ENCODE measurements at places on chromosomes 3 and 15.
A peak's percentile ranks its signal among the peaks of the same experiment; 100 is the strongest.

DNA sequence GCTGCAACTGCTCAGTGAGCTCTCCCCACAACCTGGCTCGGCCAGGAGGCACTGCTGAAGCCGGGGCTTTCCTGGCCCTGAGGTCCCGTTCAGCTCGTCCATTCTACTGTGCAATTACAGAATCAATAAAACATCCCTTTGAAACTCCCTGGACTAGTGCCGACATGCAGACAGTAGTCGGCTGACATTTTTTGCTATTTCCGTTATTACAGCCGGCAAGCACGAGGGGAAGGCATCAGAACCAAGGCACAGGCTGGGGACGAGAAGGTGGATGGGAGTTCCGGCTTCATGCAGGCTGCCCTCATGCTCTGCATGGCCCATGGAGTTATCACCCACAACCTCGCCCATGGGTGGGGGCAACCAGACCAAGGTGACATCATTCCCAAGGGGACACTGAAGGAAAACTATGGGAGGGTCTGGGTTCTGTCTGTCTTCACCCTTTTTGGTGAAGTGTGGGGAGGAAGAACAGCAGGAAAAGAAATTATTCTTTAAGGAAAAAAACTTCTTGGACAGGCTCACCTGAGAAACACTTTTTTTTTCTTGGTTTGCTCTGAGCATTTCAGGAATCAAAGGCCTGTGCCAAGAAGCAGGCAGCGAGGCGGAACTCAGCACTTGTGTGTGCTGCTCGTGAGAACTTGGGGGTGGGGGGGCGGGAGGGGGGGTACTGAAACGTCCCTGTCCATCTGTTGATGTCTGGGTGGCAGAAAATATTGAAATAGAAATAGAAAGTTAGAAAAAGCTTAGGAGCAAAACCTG is 154.5 kb downstream of the FOXP1 start:
- no peak for DNase-seq

GRCh38 chr3:73245459-73245858 is 184.0 kb downstream of the EBLN2 start:
- DNase-seq: no peak

DNA sequence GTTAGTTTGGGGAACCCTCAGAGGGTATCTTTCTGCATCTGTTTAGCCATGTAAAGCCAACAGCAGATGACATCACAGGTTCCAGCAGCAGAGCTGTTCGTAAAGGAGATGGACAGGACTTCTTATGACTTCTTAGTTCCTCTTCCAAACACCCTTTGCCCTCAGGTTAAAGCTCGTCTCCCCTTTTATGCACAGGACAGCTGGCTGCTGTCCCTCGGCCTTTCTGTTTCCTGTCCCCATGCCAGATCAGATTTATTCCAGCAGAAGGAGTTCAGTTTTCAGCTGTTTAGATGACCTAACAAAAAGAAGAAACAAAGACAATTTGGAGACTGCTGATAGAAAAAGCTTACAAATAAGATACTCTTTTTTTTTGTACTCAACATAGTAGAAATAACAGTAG is 45.1 kb downstream of the SEC22A start:
- no peak for DNase-seq

DNA sequence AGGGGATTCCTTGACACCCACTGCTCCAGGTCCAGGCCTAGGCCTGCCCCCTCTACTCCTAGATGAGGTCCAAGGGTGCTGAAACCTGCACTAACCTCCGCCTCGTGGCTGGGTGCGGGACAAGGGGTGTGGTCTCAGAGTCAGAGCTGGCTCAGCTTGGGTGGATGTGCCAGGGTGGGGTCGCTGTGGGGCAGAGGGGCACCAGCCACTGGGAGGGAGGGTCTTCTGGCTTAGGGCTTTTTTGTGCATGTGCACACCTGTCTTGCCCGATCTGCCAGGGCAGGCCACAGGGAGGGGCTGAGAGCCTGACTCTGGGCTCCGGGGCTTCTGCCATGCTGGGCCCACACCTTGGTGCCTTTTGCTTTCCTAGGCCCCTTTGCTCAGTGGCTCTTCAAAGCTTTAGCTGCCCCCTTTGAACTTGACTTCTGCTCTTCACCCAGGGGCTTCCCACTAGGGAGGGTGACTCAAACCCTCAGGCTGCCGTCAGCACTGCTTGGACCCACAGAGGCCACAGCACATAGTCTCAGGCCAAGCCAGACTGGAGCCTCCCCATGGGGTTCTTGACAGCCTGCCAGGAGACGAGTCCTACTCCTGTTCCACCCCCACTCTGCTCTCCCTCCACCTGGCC is 73.0 kb downstream of the KLF13 start:
- peak; percentile 30 for DNase-seq

- DNase-seq: peak; percentile 11
These were observed 374.1 kb downstream of the EFHB start for GRCh38 chr3:19559724-19560442.

GRCh38 chr15:57676585-57676984 is 29.9 kb upstream of the POLR2M start:
- no peak for DNase-seq

GRCh38 chr15:70672081-70672480 is 91.3 kb downstream of the UACA start:
- DNase-seq: peak; percentile 20

DNA sequence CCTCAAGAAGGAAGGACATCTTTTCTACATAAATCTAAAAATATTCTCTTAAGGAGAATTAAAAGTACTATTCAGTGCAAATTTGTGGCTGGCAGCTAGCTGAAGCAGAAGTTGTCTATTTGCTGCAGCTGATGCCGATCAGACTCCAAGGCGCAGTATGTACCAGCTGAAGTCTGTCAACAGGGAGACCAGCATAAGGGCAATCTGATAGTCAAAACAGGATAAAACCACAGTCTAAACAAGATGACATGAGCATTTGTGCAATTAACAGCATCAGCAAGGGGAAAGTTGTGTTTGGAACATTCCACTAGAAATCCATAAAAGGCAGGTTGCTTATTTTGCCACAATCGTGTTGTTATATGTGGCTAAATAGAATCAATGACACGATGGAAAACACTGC is 198.2 kb upstream of the ROBO2 start:
- DNase-seq: no peak

GRCh38 chr3:14221902-14222301 is 43.3 kb downstream of the LSM3 start:
- no peak for DNase-seq

GRCh38 chr3:42668793-42669217 is 15.3 kb downstream of the ZBTB47 start:
- no peak for DNase-seq

- DNase-seq: no peak
These were observed 18.9 kb upstream of the ANO10 start for GRCh38 chr3:43640681-43641080.
